ENCODE measurements at places on chromosomes 12 and 14.

DNA sequence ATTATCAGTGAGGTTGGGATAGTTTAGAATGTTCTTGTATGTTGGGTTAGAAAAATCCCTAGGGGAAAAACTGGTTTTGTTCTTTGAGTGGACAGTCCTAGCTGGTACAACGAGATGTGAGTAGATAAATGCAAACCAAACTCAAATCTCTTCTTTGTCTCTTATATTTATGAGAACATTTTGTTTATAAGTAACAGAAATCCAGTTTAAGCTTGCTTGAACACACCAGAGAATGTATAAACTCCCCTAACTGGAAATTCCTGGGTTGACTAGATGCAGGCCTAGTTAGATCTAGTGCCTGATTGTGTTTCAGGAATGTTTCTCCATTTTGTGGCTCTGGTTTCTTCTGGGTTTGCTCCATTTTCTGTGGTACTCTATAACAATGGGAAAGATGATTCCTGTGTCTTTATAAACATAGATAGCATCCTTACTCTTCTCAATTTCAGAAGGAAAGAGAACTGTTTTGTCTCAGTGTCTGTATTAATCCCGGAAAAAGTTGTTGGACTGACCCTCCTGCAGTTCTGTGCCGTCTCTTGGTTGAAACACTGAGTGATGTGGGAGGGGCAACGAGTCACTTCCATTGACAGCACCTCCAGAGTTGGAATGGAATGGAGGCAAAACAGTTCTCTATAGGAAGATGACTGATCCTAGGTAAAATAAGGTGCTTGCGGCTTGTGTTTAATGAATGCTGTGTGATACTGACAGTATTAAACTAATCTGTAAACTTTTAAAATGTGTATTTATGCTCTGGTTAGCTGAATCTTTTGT, 244.8 kb downstream of the TMTC2 start:
- no peak for DNase-seq

DNA sequence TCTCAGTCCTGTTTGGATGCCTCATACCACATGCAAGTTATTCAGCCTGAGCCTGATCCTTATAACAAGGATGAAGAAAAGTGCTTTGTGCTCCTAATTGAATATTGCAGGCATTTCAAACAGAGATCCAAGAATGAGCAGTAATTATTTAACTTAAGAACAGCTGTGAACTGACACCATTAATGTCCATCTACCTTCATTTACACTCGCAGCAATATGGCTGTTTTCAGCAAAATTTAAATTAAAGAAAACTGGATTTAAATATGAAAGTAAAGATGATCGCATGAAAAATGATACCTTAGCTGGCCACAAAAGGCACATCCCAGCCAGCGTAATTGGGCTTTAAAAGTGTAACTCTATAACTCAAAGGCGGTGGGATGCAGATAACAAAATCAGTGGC, 466.3 kb downstream of the GALC start:
- no peak for DNase-seq

GRCh38 chr12:9792961-9793617, 32.4 kb upstream of the CD69 start:
- DNase-seq: no peak

- no peak for DNase-seq
These were observed 2.9 kb downstream of the LRTM2 start for GRCh38 chr12:1823237-1823636.

DNA sequence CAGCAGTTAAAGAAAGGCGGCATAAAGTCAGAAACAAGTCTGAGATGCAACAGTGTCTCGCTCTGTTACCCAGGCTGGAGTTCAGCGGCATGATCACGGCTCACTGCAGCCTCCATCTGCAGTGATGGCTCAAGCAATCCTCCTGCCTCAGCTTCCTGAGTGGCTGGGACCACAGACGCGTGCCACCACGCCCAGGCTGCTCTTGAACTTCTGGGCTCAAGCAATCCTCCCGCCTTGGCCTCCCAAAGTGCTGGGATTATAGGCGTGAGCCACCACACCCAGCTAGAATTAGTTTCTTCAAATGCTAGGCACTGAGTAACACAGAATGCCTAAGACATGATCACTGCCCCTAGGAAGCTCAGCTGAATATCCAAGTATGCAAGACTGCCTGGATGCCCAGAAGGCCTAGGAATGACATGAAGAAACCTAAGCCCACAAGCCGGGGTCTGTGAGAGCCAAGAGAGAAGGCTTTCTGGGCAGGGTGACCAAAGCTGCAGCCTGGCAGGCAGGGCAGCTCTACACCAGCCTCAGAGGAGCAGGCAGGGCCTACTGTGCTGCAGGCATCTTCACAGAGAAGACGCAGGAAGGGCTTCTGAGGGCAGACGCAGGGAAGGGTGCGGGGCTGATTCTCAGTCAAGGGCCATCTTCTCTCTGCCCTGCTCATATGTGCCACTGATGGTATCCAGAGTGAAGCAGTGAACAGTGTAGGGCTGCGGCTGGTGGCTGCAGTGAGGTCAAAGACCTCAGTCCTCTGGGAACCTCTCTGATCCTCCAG, 4.3 kb upstream of the PPP2R5C start:
- no peak for DNase-seq

All from NCI-H187 treated with DMSO at 0.1 percent for 48 hours (cell line).